ENCODE measurements at places on chromosomes 3 and 15.

- DNase-seq = no peak
These were observed 181.2 kb upstream of the MME start for GRCh38 chr3:154898916-154899315.

- DNase-seq = no peak
These were observed 615.0 kb upstream of the NECTIN3 start for GRCh38 chr3:110456438-110457138.

- DNase-seq = no peak
These were observed 62.5 kb upstream of the SNRK start for GRCh38 chr3:43223670-43224364.

- no peak for DNase-seq
These were observed 484 bp downstream of the CNTN4 start for GRCh38 chr3:2099028-2099671.

Data from GM19239 (cell line).